Stimulated activated CD4-positive, alpha-beta T cell treated with anti-CD3 and anti-CD28 coated beads, Interleukin-15, amount 100 ng/mL, for 24 hours (primary cell): ENCODE measurements at places on chromosomes 16 and 17.

- no peak for DNase-seq
Observed at GRCh38 chr17:61551255-61551742, 39.7 kb downstream of the NACA2 start.

DNA sequence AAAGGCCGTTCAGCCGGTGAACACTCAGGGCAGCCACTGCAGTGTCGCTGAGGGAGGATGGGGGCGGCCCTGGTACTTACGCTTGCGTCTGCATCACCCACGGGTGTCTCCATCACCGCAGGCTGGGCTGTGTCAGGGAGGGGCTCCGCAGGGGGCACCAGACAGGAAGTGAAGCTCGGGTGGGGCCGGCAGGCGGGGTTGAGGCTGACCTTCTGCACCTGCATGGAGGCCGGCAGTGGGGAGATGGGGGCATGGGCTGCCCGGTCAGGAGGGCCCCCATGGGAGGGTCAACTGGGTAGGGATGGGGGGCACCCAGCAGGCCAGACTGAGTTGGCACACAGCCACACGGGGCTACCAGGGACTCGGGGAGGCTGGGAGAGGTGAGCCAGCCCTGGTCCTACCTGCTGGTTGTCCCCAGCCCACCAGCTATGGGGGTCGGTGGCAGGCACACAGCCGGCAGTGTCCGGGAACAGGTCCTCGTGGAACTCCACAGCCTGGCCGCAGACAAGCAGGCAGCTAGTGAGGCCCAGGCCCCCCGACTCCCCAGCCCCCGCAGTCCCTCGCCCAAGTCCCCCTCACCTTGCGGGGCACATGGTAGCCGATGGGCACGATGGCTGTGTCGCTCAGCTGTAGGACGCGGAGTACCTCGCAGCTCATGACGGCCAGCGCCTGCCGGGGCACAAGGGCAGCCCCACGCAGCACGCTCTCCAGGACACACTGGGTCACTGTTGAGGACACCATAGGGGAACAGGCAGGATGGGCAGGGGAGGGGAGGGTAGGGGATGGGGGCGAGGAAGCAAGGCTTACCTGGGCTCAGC, 7.2 kb upstream of the VASN start:
- no peak for DNase-seq

- DNase-seq: no peak
Observed at GRCh38 chr17:16534236-16534635, 34.8 kb downstream of the ZNF287 start.

GRCh38 chr16:72837846-72838585, 209.9 kb downstream of the ZFHX3 start:
- DNase-seq: no peak

DNA sequence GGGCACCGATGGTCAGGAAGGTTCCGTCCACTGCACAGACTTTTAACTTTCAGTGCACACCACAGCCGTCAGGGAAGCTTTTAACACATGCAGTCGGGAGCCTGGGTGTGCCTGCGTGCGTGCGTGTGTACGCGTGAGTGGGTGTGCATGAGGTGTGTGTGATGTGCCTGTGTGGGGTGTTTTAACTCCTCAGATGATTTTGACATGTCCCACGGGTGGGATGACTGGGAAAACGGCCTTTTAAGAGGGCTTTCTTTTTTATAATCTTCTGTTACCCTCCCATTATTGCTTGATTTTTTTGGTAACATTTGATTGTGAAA, 152.7 kb upstream of the CHMP6 start:
- DNase-seq: no peak

- DNase-seq: no peak
Observed at GRCh38 chr16:624526-625070, 6.2 kb upstream of the WFIKKN1 start.

- DNase-seq: no peak
Observed at GRCh38 chr17:44781551-44782325, 22.9 kb downstream of the ADAM11 start.

- no peak for DNase-seq
Observed at GRCh38 chr17:63653050-63653449, 30.8 kb downstream of the MAP3K3 start.

- no peak for DNase-seq
Observed at GRCh38 chr16:22031483-22032083, 23.7 kb downstream of the MOSMO start.

DNA sequence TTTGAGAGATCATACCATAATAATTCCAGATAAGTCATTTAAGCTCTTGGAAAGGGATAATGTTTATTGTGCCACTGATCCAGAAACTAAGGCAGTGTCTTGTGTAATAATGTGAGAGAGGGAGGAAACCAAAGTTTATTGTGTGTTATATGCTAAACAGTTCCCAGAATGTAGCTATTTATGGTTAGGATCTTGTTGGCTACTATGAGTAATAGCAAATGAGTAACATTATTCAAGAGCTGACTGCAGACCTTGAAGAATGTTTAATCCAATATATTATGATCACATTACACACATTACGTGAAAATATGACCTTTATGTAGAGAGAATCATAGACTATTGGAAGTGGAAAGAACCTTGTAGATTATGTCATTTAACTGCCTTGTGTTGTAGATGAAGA, 139.5 kb downstream of the BCAS3 start:
- DNase-seq: no peak
